ENCODE measurements at places on chromosomes 12 and 14. TPM values are rescaled to one million over a fixed set of nuclear protein-coding genes. Genes with fewer than 3 reads are reported as not detected.

DNA sequence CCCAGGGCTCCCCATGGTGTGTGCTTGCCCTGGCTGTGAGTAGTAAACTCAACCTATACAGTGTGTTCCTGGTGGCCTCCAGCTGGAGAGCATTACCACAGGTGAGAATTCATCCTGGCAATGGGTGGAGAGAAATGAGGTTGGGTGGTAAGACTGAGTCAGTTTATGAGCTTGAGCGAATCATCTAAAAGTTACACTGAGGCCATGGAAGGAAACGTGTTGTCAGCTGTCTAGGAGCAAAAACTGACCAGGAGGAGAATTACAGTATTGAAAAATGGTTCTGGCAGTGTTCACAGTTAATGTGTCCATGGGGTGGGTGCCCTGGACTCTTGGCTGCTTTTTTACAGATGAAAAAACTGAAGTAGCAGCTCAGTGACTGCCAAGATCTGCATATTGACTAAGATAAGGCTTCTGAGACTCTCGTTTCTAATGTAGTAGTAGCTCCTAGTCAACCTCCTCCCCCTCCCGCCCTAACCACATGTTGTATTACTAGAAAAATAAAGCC is 202.0 kb upstream of the AMIGO2 start:
- no peaks in the 10 kb centered on the region for H3K27me3 ChIP-seq
- H3K36me3 ChIP-seq, result no peaks in the 10 kb centered on the region
- H3K4me3 ChIP-seq, result no peak overlapping the region
- peaks cover 6% of the 10 kb centered on the region for H3K4me1 ChIP-seq

REM2 gene
- total RNA-seq, result not detected

SERPINA10 gene
- total RNA-seq, result not detected

TTC6 gene
- total RNA-seq, result 0.13 TPM

ART4 gene
- 13.6 TPM for total RNA-seq

C12orf54 gene
- total RNA-seq, result not detected

SYT1 gene
- 1.3 TPM for total RNA-seq

GRCh38 chr14:32679927-32680612 is 258.6 kb upstream of the NPAS3 start:
- no peak overlapping the region for H3K4me3 ChIP-seq
- no peaks in the 10 kb centered on the region for H3K27me3 ChIP-seq
- no peak for DNase-seq
- no peak overlapping the region for H3K27ac ChIP-seq
- peaks cover 5% of the 10 kb centered on the region for H3K4me1 ChIP-seq
- H3K36me3 ChIP-seq, result no peaks in the 10 kb centered on the region

PARPBP gene
- total RNA-seq, result 3.9 TPM

DNA sequence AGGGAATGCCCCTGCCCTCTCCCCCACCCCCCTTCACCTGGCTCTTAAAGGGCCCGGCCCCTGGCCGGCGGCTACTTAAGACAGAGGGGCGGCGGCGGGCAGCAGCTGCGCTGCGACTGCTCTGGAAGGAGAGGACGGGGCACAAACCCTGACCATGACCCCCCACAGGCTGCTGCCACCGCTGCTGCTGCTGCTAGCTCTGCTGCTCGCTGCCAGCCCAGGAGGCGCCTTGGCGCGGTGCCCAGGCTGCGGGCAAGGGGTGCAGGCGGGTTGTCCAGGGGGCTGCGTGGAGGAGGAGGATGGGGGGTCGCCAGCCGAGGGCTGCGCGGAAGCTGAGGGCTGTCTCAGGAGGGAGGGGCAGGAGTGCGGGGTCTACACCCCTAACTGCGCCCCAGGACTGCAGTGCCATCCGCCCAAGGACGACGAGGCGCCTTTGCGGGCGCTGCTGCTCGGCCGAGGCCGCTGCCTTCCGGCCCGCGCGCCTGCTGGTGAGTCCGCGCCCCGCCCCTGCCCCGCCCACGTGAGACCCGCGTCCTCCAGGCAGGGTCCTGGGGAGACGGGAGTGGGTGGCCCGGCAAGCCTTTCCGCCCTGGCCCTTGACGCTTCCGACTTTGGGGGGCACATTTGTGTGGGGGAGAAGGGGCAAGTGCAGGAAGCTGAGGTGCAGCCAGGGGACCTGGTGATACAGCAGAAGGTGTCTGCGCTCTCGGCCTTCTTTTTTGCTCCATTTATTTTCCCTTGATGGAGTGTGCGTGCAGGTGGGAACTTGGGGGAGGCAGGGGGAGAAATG is at the start of gene IGFBP6:
Gene IGFBP6 (plus strand): TSS at position 104 of the 790 bp plus-strand sequence. CDS start 51 bp downstream, at position 155.
- no peak within 1 kb of the TSS for H3K4me3 ChIP-seq
- H3K36me3 ChIP-seq, result no peaks in the 10 kb centered on the region
- peak; percentile 56 for DNase-seq
- peaks cover 34% of the 10 kb centered on the region for H3K4me1 ChIP-seq

DNA sequence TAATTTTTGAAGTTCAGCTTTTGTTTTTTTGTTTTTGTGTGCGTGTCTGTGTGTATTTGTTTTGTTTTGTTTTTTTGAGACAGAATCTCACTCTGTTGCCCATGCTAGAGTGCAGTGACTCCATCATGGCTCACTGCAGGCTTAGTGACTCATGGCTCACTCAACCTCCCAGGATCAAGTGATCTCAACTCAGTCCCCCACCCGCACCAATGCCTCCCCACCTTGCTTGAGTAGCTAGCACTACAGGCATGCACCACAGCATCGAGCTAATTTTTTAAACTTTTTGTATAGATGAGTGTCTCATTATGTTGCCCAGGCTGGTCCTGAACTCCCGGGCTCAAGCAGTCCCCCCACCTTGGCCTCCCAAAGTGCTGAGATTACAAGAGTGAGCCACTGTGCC is 981.4 kb downstream of the BCL11B start:
- no peaks in the 10 kb centered on the region for H3K4me1 ChIP-seq
- H3K27me3 ChIP-seq, result no peaks in the 10 kb centered on the region
- no peaks in the 10 kb centered on the region for H3K36me3 ChIP-seq
- DNase-seq, result no peak

- no peak overlapping the region for H3K4me3 ChIP-seq
- no peaks in the 10 kb centered on the region for H3K27me3 ChIP-seq
- peaks cover 5% of the 10 kb centered on the region for H3K4me1 ChIP-seq
Observed at GRCh38 chr14:104940526-104941150, 16.0 kb downstream of the PLD4 start.

DNA sequence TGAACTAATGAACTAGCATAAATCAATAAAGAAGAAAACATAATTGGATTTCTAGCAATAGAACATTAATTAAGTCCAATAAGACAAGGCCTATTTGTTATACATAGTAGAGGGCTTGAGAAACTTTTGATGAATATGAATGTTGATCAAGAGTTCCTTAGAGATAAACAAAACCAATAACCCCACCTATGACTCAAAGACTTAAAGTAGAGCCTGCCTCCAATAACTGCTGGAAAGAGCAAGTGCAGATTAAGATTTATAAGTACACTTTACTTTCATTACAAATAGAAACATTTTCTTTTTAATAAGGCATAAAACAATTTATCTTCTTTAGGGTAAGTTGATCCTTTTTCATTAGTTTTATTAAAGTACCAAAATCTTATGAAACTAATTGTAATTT is 185.7 kb downstream of the SRGAP1 start:
- no peaks in the 10 kb centered on the region for H3K27me3 ChIP-seq
- peaks cover 9% of the 10 kb centered on the region for H3K4me1 ChIP-seq
- no peaks in the 10 kb centered on the region for H3K36me3 ChIP-seq
- DNase-seq, result no peak
- H3K4me3 ChIP-seq, result no peak overlapping the region
- no peak overlapping the region for H3K27ac ChIP-seq

DNA sequence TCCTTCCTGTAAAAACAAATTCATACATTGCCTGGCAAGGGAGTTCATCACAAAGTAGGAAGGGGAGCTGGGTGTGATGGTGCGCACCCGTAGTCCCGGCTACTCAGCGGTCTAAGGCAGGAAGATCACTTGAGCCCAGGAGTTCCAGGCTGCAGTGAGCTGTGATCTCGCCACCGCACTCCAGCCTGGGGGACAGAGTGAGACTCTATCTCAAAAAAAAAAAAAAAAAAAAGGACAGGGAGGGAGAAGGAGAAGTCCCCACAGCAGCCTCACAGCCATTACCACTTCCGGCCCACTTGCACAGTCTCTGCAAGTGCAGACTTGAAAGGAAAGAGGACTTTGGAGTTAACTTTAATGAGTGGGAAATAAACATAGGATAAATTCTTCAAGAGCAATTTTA is 121.0 kb downstream of the FBXL14 start:
- H3K27ac ChIP-seq, result no peak overlapping the region
- no peak overlapping the region for H3K4me3 ChIP-seq

JAG2 gene
- total RNA-seq, result 10.7 TPM

DNA sequence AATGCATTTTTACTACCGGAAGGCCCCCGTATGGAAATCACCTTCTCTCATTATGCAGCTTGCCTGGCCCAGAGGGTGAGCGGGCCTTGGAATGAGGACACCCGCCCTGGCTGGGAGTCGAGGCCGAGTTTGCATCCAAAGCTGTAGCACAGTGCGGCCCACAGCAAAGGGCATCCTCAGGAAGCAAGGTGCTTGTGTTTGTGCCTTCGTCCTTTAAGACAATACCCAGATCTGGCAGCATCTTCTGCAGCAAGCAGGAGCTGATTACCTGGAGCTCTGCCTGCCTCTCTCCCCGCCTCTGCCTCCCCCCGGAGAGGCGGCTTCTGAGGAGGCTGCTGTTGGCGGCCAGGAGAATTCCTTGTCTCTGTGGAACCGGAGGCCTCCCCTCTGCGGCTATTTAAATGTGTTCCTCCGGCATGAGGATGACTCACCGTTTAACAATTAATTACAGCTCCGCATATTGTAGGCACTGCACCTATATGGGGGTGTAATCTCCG is 145.3 kb downstream of the CACNA1C start:
- H3K36me3 ChIP-seq, result no peaks in the 10 kb centered on the region
- no peaks in the 10 kb centered on the region for H3K27me3 ChIP-seq
- H3K4me3 ChIP-seq, result no peak overlapping the region
- DNase-seq, result no peak
- H3K27ac ChIP-seq, result no peak overlapping the region
- H3K4me1 ChIP-seq, result no peaks in the 10 kb centered on the region

- H3K4me1 ChIP-seq, result peaks cover 10% of the 10 kb centered on the region
- no peak overlapping the region for H3K27ac ChIP-seq
- no peaks in the 10 kb centered on the region for H3K27me3 ChIP-seq
- no peak for DNase-seq
- no peaks in the 10 kb centered on the region for H3K36me3 ChIP-seq
Observed at GRCh38 chr14:93986955-93987354, 10.1 kb upstream of the CCDC197 start.

RDH12 gene
- total RNA-seq, result not detected

GRCh38 chr12:112294793-112295192 is 87.4 kb downstream of the HECTD4 start:
- no peak overlapping the region for H3K27ac ChIP-seq
- H3K4me3 ChIP-seq, result no peak overlapping the region
- no peaks in the 10 kb centered on the region for H3K4me1 ChIP-seq
- no peaks in the 10 kb centered on the region for H3K27me3 ChIP-seq

INHBC gene
- not detected for total RNA-seq

MRPS35 gene
- 74.0 TPM for total RNA-seq

ASCL1 gene
- total RNA-seq, result 0.13 TPM

DNA sequence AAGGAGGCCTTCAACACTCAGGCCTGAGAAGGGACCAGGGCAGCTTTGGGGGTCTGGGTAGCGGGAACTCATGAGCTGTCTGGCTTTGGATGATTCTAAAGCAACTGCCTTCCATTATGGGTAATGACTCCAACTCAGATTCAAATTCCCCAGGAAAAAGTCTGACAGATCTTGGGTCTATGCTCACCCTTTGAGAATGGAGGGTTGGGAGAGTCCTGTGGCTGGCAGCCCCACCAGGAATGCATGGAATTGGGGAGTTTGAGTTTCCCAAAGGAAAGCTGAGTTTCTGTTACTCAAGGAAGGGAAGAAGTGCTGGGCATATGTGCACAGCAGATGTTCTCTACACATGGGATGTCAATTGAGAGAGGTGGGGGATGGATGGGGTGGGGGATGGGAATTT is 22.4 kb upstream of the LTBP2 start:
- H3K27me3 ChIP-seq, result no peaks in the 10 kb centered on the region
- H3K4me3 ChIP-seq, result no peak overlapping the region

GRCh38 chr12:91183551-91183950 is 934 bp upstream of the DCN start:
- H3K36me3 ChIP-seq, result no peaks in the 10 kb centered on the region
- no peak for DNase-seq
- H3K4me1 ChIP-seq, result peaks cover 2% of the 10 kb centered on the region
- H3K27me3 ChIP-seq, result no peaks in the 10 kb centered on the region
- peak overlapping the region; percentile 1 for H3K27ac ChIP-seq
- H3K4me3 ChIP-seq, result no peak overlapping the region

JPH4 gene
- total RNA-seq, result not detected

KCNJ8 gene
- 11.6 TPM for total RNA-seq

GRCh38 chr14:35374263-35374712 is 30.3 kb downstream of the NFKBIA start:
- no peak for DNase-seq
- no peak overlapping the region for H3K27ac ChIP-seq
- no peaks in the 10 kb centered on the region for H3K36me3 ChIP-seq
- peaks cover 26% of the 10 kb centered on the region for H3K4me1 ChIP-seq

DNA sequence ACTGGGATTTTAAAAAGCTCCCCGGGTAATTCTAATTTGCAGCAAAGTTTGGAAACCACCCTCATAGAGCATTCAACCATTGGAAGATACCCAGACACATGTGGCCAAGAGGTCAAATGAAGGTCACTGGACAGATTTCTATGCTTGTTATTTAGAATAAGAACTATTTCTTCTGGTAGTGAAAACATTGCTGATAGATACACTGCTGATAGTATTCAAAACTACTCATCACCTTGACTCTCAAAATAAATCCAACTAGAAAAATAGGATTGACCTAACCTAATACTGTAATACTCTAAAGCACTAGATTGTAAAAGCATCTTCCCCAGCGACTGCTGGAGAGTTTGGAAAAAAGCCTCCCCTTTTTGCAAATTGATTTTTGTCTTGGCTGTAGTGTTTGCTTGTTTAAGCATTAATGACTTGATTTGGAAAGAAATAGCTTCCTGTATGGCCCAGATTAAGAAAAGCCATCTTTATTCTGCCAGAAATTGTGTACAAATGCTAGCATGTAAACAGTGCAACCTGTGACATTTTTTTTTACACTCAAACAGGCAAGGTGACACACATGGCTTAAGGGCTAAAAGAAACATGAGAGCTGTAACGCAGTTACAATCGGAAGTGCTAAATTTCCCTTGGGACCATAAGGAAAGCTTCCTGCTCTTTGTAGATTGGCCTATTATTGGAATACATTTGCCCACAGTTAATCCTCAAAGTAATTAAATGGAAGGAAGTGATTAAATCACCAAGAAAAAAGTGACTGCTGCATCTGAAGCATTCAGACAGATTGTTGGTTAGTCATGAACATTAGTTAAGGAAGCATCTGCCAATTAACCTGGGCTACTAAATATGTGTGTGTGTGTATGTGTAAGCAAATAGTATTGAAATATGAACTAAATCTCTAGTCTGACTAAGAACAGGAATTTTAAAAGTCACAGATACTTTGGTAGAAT is 356.5 kb upstream of the ATP2B1 start:
- H3K36me3 ChIP-seq, result no peaks in the 10 kb centered on the region
- H3K4me1 ChIP-seq, result no peaks in the 10 kb centered on the region
- H3K27ac ChIP-seq, result no peak overlapping the region
- DNase-seq, result no peak
- H3K27me3 ChIP-seq, result no peaks in the 10 kb centered on the region
- H3K4me3 ChIP-seq, result no peak overlapping the region

- H3K4me3 ChIP-seq, result no peak overlapping the region
- no peak overlapping the region for H3K27ac ChIP-seq
- DNase-seq, result no peak
- H3K27me3 ChIP-seq, result no peaks in the 10 kb centered on the region
Observed at GRCh38 chr14:66369157-66369697, 116.9 kb upstream of the CCDC196 start.

GRCh38 chr12:563250-563781 is 99.9 kb downstream of the NINJ2 start:
- H3K4me1 ChIP-seq, result no peaks in the 10 kb centered on the region
- H3K27me3 ChIP-seq, result peaks cover 2% of the 10 kb centered on the region
- H3K27ac ChIP-seq, result no peak overlapping the region

NID2 gene
- total RNA-seq, result 131 TPM
